Gastrocnemius medialis (tissue), 4 donors: ENCODE measurements at places on chromosomes 2 and 18. TPM values are rescaled to one million over a fixed set of nuclear protein-coding genes. Genes with fewer than 3 reads are reported as not detected.
A peak's percentile ranks its signal among the peaks of the same experiment; 100 is the strongest.

ST8SIA3 gene
- not detected for total RNA-seq

SERPINB12 gene
- not detected for total RNA-seq

DNA sequence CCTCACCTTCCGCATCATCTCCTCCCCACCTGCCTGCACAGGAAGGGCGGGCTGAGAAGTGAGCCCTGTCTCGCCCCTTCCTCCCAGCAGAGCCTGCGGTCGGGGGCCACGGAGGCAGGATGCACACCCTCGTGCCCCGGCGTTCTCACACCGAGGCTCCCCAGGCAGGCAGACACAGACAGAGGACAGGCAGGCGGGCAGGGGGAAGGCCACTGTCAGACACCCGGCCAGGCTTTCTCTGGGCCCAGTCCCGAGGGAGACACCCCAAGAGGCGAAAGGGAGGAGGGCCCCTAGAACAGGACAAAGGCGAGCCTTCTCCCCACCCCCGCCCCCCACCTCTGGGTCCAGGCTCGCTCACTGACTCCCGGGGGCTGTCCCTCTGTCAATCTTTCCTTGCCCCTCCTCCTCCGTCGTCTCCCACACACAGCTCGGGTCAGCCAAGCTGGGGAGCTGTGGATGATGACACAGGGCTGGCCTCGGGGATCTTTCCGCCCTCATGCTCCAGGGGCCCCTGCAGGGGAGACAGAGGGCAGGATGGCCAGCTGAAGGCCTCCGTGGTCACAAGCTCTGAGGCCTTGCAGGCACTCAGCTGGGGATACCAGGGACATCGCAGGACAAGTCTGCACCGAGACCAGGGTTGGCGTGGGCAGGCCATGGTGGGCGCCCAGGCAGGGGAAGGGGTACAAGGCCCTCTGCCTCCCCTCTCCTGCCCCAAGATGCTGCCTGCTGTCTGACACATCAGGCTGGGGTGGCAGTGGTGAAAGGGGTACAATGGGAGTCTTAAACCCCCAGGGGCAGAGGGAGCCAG, 24.9 kb downstream of the BIN1 start:
- no peaks in the 10 kb centered on the region for H3K27me3 ChIP-seq
- no peaks in the 10 kb centered on the region for H3K36me3 ChIP-seq
- H3K4me3 ChIP-seq = peak overlapping the region; percentile 47

DNA sequence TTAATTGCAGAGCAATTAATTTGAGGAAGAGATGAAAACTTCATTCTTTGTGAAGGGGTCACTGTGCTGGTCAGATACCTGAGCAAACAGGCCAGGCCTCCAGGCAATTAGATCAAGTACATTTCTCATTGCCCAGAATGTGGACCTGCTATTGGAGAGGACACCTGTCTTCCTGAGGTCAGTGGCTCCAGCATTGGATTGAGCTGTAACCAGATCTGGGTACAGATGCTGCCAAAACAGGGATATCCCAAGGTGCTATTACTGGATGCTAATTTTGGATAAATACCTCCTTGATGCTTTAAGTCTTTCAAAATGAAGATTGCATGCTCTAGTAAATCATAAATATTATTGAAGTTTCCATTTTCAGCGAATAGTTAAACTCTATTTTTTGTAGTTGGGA, 131.5 kb downstream of the FAM161A start:
- H3K4me3 ChIP-seq = no peak overlapping the region
- H3K27ac ChIP-seq = peak overlapping the region; percentile 91
- peaks cover 57% of the 10 kb centered on the region for H3K4me1 ChIP-seq
- DNase-seq = peak; percentile 54
- H3K27me3 ChIP-seq = no peaks in the 10 kb centered on the region

DNA sequence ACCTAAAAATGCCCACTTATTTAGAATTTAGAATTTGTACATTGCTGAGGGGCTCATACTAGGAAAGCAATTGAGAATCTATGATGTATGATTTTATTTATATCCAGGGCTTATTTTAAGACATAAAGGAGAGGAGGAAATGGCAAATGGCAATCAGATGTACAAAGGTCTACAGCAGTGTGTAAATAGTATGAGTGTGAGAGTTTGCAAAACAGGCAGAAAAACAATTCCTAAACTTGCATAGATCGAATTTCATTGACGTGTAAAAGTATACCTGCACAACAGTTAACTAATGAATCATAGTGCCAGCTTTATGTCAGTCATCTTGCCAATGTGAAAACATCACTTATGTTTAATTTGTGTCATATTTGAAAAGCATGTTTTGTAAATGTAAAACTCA, 718.7 kb upstream of the GCFC2 start:
- no peak overlapping the region for H3K27ac ChIP-seq
- H3K4me1 ChIP-seq = no peaks in the 10 kb centered on the region
- no peaks in the 10 kb centered on the region for H3K27me3 ChIP-seq
- DNase-seq = no peak

DNA sequence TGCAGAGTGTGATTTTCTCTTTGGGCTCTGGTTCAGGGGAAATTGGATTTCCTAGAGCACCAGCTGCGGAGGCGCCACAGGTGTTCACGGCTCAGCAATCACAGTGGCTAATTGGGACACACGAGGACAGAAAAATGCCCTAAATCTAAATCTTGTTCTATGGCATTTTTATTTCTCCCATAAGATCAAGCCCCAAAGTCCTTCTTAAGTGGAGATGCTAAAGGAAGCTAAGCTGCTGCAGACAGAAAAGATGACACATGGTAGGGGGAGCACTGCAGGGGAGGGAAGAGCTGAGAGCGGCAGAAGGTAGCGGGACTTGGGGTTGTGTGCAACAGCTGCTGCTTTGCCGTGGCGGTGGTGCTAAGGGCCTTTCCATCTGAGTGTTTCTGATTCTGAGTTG, 280.6 kb downstream of the MYT1L start:
- H3K36me3 ChIP-seq = no peaks in the 10 kb centered on the region
- H3K4me3 ChIP-seq = no peak overlapping the region
- no peaks in the 10 kb centered on the region for H3K27me3 ChIP-seq
- no peaks in the 10 kb centered on the region for H3K4me1 ChIP-seq
- no peak overlapping the region for H3K27ac ChIP-seq

GRCh38 chr2:134446383-134447017, 192.6 kb downstream of the MGAT5 start:
- DNase-seq = no peak
- no peak overlapping the region for H3K4me3 ChIP-seq
